ENCODE measurements at places on chromosomes 16 and 17. TPM values are rescaled to one million over a fixed set of nuclear protein-coding genes. Genes with fewer than 3 reads are reported as not detected.

GRCh38 chr17:80902197-80902962 lies 89.3 kb upstream of the CHMP6 start:
- DNase-seq = no peak

TBC1D3K gene
- not detected for total RNA-seq

DNA sequence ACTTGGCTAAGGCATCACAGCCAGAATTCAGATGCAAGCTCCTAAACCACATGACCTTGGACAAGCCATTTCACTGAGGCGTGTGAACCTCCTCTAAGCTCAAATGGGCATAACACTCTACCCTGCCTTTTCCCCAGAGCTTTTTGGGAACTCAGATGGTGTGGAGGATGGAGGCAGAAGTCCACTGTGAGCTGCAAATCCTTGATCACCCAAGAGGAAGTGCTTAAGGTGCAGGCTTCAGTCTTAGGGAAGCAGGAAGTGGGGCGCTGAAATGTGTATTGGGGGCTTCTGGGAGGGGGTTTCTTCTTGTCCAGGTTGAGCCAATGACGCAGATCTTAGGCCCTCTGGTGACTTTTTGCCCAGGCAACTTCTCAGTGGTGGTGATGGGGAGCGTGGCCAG lies 12.9 kb downstream of the CIITA start:
- no peak for DNase-seq

DNA sequence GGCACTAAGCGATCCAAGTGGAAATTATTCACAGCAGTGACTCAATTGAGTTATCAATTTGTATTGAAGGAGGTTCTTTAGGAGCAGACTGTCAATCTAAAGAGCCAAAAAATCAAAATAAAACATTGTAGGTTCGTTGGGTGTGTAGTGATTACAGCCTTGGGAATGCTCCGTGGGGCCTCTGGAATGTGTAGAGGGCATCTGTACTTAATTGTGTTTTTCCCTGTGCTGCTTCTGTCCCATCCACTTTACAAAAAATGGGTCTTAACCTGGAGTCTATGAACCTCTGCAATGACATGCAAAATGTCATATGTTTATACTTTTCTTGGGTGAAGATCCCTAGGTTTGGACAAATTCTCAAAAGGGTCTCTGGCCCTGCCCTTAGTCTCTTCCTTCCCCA lies 215.1 kb downstream of the CCDC182 start:
- no peak for DNase-seq

DNA sequence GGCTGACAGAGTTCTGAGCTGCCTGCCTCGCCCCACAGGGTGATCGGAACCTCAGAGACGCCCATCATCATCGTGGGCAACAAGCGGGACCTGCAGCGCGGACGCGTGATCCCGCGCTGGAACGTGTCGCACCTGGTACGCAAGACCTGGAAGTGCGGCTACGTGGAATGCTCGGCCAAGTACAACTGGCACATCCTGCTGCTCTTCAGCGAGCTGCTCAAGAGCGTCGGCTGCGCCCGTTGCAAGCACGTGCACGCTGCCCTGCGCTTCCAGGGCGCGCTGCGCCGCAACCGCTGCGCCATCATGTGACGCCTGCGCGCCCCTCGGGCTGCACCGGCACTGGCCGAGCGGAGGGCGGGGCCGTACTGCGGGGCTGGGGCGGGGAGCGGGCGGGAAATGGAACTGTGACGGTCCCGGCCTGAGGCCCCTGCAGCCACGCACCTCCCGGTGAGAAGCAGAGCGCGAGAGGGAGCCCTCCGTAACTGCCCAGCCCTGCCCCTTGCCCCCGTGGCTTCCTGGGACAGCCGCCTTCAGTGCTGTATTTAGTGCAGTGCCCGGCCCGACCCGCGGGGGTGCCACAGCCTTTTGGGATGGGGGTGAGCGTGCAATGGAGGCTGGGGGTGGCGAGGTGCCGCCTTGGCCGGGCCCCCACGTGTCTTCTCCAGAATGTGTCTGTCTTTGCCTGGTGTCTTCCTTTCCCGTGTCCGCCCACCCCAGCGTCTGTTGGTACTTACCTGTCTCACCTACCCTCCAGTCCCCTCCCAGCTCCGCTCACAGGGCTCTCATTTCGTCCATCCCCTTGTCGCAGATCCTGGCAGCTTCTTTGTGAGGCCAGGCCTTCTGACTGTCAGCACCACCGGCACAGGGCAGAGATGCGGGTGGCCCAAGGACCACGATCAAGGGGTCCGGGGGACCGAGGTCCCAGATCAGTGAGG lies 9.8 kb downstream of the RASL10B start:
- no peak for DNase-seq

GRCh38 chr17:71287071-71287823 lies 833.6 kb upstream of the SOX9 start:
- no peak for DNase-seq

DNA sequence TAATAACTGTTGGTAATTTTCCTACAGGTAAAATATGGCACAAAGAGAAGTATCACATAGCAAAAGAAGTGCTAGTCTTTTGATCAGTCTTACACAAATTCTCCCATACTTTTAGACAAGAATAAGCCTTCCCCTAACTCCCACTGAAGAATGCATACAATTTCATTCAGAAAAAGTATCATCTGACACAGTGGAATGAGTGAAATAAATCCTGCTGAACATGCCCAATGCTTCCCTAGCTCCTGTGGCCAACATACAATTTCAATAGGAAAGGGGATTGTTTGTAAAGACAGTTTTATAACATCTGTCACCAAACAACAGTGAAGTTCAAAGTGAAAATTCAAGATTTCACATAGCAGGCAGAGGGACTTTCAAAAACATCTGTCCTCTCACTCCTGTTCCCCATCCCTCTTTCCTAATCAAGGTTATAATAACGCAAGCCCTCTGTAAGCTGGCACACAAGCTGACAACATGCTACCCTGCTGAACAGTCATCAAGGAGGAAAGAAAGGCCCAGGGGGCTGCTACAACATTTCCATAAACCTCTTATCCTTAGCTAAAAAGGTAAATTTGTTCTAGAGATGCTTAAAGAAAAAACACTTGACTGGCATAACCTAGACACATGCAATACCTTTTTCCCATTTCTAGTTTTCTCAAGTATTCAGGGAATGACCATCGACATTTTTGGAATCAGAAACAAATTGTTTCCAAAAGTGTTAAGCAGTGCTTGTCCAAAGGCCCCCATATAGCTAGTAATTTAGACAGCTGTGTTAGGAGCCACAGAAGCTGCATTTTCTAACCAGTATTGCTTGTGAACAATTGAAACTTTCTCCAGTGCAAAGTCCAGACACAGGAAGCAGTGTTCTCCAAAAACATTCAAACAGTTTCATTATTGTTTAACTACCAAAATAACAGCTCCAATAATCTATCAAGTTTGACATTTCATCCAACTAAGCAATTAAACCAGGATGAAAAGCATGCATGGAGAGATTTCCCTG lies 11.5 kb upstream of the RFFL start:
- no peak for DNase-seq

Measured in natural killer cell treated with Interleukin-12 subunit alpha and Interleukin-12 subunit beta and Interleukin-15 and Interleukin-18, amount 100 ng/mL, for 72 hours (primary cell).